ENCODE measurements at places on chromosomes 6 and 20. TPM values are rescaled to one million over a fixed set of nuclear protein-coding genes. Genes with fewer than 3 reads are reported as not detected.

BPI gene
- total RNA-seq: not detected

RXRB gene
- total RNA-seq: 21.5 TPM

ANGPT4 gene
- total RNA-seq: 0.25 TPM

SESN1 gene
- 22.2 TPM for total RNA-seq

SMIM29 gene
- 15.1 TPM for total RNA-seq

DNA sequence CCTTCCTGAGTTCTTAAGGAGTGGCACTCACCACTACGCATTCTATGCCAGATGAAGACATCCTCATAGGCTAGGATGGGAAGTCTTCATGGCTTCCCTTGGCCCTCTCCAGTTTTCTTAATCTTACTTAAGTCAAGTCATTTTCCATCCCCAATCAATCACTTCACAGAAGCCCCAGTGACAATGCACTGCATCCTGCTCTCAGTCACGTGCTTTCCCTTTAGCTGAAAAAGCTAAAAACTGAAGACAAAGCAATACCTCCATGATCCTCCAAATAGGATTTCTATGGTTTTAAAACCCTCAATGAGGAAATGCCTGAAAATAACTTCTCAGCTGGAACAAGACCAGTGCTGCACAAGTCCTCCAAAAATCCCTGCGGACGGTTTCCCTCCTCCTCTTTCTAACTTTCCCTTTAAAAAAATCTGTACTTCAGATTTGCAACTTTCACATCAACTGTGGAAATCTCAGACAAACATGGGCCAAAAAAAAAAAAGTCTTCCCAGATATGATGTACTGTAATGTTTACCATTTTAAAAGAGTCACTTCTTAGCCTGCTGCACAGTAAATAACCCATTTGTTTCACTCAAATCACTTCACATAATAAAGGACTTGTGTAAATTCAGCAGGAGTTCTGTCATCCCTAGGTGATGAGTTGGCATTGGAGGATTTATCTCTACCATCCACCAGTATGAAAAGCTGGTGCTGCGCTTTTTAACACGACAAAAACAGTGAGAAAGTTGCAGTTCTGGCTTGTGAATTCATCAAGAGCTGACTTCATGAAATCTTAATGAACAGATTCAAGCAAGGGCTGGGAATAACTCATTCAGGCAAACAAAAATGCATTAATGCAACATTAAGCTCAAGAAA is 590.0 kb upstream of the NOX3 start:
- no peaks in the 10 kb centered on the region for H3K36me3 ChIP-seq
- H3K27ac ChIP-seq: no peak overlapping the region
- no peak for DNase-seq
